ENCODE measurements at places on chromosomes 4 and X. TPM values are rescaled to one million over a fixed set of nuclear protein-coding genes. Genes with fewer than 3 reads are reported as not detected.

The ANXA10 gene
- not detected for total RNA-seq

The PDE5A gene
- total RNA-seq, result 0.32 TPM

The GPRIN3 gene
- 10.6 TPM for total RNA-seq

The PPP1R2C gene
- total RNA-seq, result not detected

The MXD4 gene
- 1.5 TPM for total RNA-seq

The RIBC1 gene
- total RNA-seq, result 0.63 TPM

The UCHL1 gene
- total RNA-seq, result 3.0 TPM

The HTR2C gene
- not detected for total RNA-seq

The MFAP3L gene
- total RNA-seq, result 0.85 TPM

The RNF212 gene
- 3.0 TPM for total RNA-seq

The USP46 gene
- total RNA-seq, result 2.8 TPM

The AMER1 gene
- 3.4 TPM for total RNA-seq

The SULT1E1 gene
- total RNA-seq, result not detected

- H3K27me3 ChIP-seq, result no peaks in the 10 kb centered on the region
- no peak overlapping the region for H3K4me3 ChIP-seq
- H3K4me1 ChIP-seq, result peaks cover 4% of the 10 kb centered on the region
Measured at GRCh38 chr4:148034813-148035212, 302.9 kb downstream of the ARHGAP10 start.

DNA sequence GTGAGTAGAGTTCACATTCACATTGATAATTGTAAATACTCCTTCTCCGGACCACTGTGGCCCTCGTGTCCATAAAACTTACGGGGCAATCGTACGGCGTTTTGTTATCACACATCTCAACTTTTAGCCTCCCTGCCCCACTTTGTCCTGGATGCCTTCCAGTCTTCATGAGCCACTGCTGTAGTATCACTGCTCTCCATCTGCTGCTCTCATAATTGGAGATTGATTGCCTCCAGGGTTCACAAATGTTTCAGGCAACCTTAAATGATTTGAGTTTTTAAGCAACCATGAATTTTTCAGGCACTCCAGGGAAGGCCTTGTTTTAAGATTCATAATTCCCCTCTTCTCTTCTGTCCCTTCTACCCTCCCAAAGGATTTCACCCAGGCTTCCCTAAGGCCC is 28.4 kb downstream of the ALPK1 start:
- no peak overlapping the region for H3K27ac ChIP-seq
- H3K4me1 ChIP-seq, result peaks cover 3% of the 10 kb centered on the region
- H3K27me3 ChIP-seq, result no peaks in the 10 kb centered on the region
- H3K4me3 ChIP-seq, result no peak overlapping the region

DNA sequence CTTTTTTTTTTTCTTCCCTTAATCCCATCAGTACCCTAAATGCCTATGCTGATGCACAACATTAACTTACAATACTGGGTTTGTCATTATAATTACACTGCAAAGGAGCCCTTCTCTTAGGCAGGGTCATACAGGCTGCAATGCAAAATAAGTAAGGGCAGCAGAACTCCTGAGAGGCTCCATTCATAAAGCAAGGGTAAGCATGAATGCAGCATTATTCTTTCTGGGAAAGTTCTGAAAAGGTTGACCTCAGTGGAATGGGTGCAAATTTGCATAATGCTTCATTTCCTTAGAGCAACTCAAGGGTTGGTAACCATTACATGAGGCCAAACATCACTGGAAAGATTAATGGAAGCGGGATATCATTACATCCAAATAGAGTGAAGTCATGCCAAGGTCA is 789.2 kb downstream of the KLHL13 start:
- no peak overlapping the region for H3K27ac ChIP-seq
- no peaks in the 10 kb centered on the region for H3K4me1 ChIP-seq
- H3K4me3 ChIP-seq, result no peak overlapping the region
- H3K36me3 ChIP-seq, result no peaks in the 10 kb centered on the region
- H3K27me3 ChIP-seq, result no peaks in the 10 kb centered on the region

DNA sequence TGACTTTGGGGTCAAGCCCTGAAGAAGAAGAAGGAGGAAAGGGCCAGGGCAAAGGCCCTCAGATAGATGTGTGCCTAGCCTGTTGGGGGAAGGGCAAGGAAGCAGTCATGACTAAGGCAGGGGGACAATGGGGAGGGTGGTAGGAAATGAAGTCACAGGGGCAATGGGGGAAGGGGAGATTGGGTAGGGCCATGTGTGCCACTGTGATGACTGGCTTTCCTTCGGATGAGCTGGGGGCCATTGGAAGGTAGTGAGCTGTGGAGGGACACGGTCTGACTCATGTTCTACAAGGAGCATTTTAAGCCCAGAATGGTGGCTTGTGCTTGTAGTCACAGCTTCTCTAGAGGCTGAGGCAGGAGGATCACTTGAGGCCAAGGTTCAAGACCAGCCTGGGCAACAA is 642.0 kb downstream of the MID1IP1 start:
- H3K27ac ChIP-seq, result no peak overlapping the region
- H3K36me3 ChIP-seq, result no peaks in the 10 kb centered on the region
- H3K27me3 ChIP-seq, result no peaks in the 10 kb centered on the region
- DNase-seq, result no peak
- no peak overlapping the region for H3K4me3 ChIP-seq

GRCh38 chr4:175614890-175615289 is 197.2 kb downstream of the GPM6A start:
- no peak for DNase-seq
- no peaks in the 10 kb centered on the region for H3K4me1 ChIP-seq
- no peaks in the 10 kb centered on the region for H3K27me3 ChIP-seq
- no peaks in the 10 kb centered on the region for H3K36me3 ChIP-seq
- no peak overlapping the region for H3K27ac ChIP-seq

- no peak overlapping the region for H3K27ac ChIP-seq
- no peaks in the 10 kb centered on the region for H3K4me1 ChIP-seq
- peaks cover 3% of the 10 kb centered on the region for H3K36me3 ChIP-seq
- DNase-seq, result no peak
- H3K27me3 ChIP-seq, result no peaks in the 10 kb centered on the region
Measured at GRCh38 chr4:182858711-182859110, 58.5 kb downstream of the DCTD start.

DNA sequence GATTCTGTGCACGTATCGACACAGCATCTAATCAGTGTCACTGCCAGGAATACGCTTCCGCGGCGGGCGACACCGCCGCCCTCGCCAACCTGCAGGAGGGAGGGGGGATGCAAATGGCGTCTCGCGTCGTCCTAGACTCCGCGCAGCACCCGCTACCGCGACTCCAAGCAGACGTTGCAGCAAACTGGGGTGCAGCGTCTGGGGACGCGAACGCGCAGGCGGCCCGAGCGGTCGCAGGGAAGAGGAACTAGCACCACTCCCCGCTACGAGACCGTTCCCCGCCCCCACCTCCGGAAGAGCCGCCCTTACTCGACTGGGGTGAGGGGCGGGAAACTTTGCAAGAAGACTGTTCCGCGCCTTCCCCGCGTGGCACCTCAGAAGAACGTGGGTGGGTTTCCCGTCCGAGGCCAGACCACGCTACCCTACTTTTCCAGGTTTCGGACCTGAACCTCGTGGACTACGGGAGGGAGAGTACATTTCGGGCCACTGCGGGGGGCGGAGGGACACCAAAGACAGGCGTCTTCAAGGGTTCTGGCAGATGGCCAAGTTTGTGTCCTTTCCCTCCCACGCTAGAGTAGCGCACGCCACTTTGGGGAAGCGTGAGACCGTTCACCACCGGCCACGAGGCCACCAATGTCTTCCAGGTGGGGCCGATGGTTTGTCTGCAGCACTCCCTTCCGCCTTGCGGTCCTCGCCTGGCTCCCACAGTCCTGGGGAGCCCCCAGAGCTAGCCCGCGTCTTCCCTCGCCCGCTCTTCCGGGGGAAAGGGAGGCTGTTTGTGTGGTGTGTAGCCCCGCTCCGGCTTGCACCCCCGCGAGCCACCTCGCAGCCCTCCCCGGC is 78.0 kb upstream of the BCOR start:
- peak; percentile 80 for DNase-seq
- H3K4me1 ChIP-seq, result peaks cover 22% of the 10 kb centered on the region
- peak overlapping the region; percentile 97 for H3K27ac ChIP-seq
- H3K27me3 ChIP-seq, result no peaks in the 10 kb centered on the region

DNA sequence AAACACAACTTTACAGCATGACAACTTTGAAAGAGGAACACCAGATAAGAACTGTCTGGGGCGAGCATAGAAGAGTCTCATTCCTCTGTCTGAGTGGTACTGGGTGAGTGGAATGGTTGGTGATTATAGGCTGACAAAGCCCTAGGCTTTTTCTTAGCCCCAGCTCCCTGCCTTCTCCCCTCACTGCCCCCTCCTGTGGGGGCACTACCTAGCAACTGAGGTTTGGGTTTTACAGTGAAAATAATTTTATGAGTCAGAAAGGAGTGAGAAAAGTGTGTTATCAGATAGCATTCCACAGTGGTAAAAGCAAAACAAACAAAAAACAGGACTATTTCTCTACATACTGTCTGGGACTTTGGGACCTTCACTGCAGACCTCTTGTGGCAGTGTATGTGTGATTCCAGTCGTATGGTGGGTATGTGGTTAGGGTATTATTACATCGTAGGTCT is 10.5 kb upstream of the TMEM165 start:
- DNase-seq, result no peak
- peaks cover 2% of the 10 kb centered on the region for H3K27me3 ChIP-seq
- no peak overlapping the region for H3K4me3 ChIP-seq

DNA sequence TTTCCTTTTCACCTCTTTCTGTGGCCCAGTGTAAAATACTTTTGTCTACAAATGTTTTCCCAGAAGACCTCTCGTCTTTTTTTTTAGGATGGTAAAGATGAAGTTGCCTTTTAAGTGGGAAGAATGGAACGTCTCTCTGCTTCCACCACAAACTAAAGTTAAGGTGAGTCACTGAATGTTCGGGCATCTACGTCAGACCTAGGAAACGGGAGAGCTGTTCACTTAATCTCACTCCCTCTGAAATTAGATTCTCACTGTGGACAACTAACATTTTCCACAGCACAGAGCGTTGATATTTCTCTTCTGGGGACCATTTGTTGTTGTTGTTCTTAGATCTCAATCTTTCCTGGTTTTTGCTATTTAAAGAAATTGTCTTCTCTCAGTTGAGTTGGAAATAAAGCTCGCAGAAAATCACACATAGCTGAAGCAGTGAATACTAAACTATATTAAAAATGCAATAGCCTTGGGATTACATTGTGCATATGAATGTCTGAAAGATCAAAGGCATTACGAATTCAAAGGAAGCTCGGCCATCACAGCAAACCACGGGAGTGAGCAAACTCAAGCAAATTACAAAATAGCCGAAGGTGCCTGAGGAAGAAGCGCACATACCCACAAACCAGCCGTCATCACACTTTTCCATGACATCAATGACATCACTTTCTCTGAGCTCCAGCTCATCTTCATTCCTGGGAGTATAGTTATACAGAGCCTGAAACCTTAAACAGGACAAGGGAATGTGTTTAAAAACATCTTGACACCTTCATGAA is 53.9 kb upstream of the PDLIM3 start:
- no peak for DNase-seq
- H3K27me3 ChIP-seq, result peaks cover 45% of the 10 kb centered on the region
- no peak overlapping the region for H3K27ac ChIP-seq
- no peaks in the 10 kb centered on the region for H3K36me3 ChIP-seq
- H3K4me1 ChIP-seq, result peaks cover 13% of the 10 kb centered on the region

DNA sequence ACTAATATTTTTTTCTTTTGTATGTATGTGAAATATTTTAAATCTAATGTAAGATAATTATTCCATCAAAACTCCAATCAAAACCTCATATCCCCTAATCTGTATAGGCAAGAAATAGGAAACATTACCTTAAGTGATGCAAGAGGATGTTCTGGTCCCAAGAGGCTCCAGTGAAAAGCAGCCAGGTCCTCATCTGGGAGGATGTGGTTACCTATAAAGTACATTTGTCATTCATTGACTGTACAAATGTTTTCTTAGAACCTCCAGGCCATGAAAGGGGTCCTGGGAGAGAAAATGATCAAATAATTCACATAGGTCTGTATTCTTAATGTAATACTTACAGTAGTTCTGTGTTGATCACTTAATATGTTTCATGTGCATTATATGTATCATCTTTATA is 25.5 kb downstream of the FAM120C start:
- no peak for DNase-seq
- peaks cover 3% of the 10 kb centered on the region for H3K36me3 ChIP-seq
- H3K27ac ChIP-seq, result no peak overlapping the region

- no peaks in the 10 kb centered on the region for H3K36me3 ChIP-seq
- DNase-seq, result no peak
- no peak overlapping the region for H3K4me3 ChIP-seq
Measured at GRCh38 chr4:75306506-75306905, 207.7 kb downstream of the RCHY1 start.

GRCh38 chr4:67933755-67934154 is 29.5 kb downstream of the TMPRSS11A start:
- no peaks in the 10 kb centered on the region for H3K36me3 ChIP-seq
- H3K27me3 ChIP-seq, result peaks cover 6% of the 10 kb centered on the region
- no peak overlapping the region for H3K27ac ChIP-seq
- H3K4me1 ChIP-seq, result no peaks in the 10 kb centered on the region

GRCh38 chr4:149266301-149266700 is 549.3 kb downstream of the IQCM start:
- no peak overlapping the region for H3K4me3 ChIP-seq
- H3K27me3 ChIP-seq, result no peaks in the 10 kb centered on the region
- no peaks in the 10 kb centered on the region for H3K36me3 ChIP-seq
- no peak for DNase-seq

DNA sequence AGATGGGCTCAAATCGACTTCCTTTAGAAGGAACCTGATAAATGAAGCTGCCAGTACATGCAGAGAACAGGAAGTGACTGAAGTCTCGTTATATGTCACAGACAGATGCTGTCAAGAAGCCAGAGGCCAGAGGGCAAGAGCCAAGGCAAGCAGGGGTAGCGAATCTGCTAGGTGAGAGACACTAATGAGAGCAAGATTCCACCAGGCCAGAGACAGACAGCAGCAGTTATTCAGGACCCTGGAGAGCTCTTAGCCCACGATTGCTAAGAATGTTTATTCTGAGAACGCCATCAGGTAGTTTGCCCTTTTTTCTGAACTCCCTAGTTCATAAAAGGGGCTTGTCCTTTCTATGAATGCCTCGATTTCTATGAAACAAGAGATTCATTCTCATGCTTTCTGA is 73.7 kb downstream of the BEND2 start:
- H3K4me1 ChIP-seq, result no peaks in the 10 kb centered on the region
- no peak overlapping the region for H3K27ac ChIP-seq
- H3K36me3 ChIP-seq, result no peaks in the 10 kb centered on the region
- no peak overlapping the region for H3K4me3 ChIP-seq
- peak; percentile 36 for DNase-seq
- no peaks in the 10 kb centered on the region for H3K27me3 ChIP-seq

DNA sequence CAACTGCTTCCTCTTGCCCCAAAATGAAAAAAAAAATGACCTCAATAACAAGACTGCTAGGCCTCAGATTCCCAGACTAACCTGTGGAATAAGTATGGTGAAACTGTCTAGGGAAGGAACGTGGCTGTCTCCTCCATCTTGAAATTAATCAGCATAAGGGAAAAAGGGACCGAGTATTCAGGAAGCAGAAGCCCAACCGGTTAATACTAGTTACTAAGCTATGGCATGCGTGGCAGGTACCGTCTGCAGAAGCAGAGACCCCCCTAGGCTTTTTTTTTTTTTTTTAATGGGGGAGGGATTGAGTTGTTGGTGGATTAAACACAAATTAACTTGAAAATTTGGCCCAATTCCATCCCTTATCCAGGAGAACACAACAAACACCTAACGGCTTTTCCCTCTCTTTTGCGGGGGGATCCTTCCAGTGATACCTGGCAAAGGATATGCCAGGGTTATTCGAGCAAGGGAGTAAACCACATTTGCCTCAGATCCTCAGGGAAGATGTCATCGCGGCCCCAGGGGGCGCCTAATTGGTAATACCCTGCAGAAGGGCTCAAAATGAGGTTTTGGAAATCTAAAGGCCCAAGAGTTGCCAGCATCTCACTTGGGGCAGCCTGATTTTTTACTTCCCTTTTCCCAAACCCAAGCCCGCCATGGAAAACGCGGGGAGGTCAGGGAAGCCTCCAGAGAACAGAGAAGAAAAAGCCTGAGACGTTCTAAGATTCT is 893 bp downstream of the RLIM start:
- DNase-seq, result no peak
- peaks cover 27% of the 10 kb centered on the region for H3K36me3 ChIP-seq
- H3K4me1 ChIP-seq, result peaks cover 13% of the 10 kb centered on the region
- peak overlapping the region; percentile 98 for H3K4me3 ChIP-seq
- peak overlapping the region; percentile 99 for H3K27ac ChIP-seq
- no peaks in the 10 kb centered on the region for H3K27me3 ChIP-seq
